ENCODE measurements at places on chromosomes 1 and 21.
A peak's percentile ranks its signal among the peaks of the same experiment; 100 is the strongest.

DNA sequence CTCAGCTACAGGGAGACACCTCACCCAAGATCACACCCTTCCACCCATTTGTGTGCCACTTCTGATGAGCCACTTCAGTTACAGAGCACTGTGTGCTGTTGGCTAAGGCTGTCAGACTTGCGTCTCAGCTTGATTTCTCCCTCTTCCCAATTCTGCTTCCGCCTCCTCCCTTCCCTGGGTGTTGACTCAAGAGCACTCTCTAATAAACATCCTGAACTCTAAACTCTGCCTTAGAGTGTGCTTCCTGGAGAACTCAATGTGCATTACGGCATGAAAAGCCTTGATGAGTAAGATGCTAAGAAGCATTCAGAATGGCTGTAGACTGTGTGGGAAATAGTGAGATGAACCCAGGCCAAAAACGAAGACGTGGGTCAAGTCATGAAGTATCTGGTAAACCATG, 54.9 kb upstream of the S1PR1 start:
- no peak for DNase-seq

DNA sequence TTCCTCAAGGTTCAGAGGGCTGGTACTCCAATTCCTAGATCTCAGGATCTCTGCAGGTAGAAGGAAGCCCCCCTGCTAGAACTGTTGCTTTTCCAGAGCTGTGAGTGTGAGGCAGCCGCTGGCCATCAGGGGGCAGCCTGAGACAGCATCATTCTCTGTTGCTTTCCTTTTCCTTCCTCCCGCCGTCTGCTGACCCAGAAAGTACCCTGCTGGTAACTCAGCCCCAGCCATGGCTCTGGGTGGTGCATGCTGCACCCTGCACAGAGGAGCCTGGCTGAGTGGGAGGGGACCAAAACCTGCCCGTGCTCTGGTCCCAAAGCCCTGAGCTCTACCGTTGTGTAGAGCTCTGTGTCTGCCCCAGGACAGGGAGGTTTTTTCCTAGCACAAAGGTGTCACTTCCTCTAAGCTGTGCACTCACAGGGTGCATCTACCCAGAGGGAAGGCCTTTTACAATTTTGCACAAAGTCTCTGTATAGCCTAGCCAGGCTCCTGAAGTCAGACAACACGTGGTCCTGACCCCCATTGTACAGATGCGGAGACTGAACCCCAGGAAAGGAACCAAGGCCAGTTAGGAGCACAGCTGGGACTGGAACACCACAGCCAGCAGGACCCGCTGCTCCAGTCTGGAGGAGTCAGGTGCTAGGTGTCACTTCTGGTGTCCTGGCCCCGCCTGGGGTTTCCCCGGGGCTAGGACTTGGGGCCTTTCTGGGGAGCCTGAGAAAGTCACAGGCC, 5.6 kb upstream of the FAM131C start:
- DNase-seq: peak; percentile 66

GRCh38 chr21:43012596-43012995, 38.2 kb downstream of the PKNOX1 start:
- DNase-seq: no peak

GRCh38 chr21:31521515-31521914, 138.0 kb upstream of the SOD1 start:
- DNase-seq: no peak

- no peak for DNase-seq
Observed at GRCh38 chr1:79090985-79091384, 84.5 kb upstream of the ADGRL4 start.

DNA sequence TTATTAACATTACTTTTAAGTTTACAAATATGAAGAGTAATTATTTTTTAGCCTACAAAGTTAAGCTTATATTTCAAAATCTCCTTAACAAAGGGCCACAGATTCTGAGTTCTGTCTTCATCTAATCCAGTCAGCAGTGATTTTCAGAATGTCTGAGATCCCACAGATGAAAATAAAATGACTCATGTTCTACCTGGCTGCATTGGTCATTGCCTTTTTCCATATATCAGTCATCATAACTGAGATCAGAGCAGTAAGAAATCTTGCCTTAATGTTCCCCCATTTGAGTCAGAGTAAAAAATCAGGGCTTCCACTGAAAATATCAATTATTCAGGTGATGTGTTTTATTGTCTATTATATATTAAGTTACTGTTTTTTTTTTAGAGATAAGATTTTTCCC, 416.1 kb downstream of the MRPL39 start:
- DNase-seq: no peak

DNA sequence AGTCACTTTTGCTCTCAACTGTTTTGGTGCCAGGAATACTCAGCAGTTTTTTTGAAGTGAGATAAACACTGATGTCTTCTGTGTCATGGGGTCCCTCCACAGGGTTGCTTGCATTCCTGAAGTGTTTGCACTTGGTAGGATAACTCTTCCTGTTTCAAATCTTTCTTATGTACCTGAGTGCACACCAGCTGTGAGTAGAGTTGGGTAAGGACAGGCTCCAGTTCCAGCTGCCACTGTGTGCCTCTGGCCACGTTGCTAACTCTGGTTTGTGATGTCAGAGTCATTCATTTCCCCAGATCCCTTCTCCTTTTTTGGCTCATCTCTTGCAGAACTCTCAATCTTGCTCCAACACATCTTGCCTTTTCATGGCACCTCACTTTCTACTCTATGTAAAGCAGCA, 356.3 kb upstream of the B3GALT2 start:
- peak; percentile 4 for DNase-seq

- DNase-seq: no peak
Observed at GRCh38 chr1:80448081-80448480, 1352.7 kb upstream of the ADGRL2 start.

DNA sequence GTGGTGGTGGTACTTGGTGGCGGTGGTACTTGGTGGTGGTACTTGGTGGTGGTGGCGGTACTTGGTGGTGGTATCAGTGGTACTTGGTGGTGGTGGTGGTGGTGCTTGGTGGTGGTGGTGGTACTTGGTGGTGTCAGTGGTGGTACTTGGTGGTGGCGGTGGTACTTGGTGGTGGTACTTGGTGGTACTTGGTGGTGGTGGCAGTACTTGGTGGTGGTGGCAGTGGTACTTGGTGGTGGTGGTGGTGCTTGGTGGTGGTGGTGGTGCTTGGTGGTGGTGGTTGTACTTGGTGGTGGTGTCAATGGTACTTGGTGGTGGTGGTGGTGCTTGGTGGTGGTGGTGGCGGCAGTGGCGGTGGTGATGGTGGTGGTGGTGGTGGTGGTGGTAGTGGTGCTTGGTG, 20.2 kb downstream of the COQ8A start:
- no peak for DNase-seq

GRCh38 chr1:222124602-222125001, 382.7 kb upstream of the DUSP10 start:
- no peak for DNase-seq

GRCh38 chr1:224730965-224731364, 114.8 kb downstream of the CNIH3 start:
- no peak for DNase-seq

DNA sequence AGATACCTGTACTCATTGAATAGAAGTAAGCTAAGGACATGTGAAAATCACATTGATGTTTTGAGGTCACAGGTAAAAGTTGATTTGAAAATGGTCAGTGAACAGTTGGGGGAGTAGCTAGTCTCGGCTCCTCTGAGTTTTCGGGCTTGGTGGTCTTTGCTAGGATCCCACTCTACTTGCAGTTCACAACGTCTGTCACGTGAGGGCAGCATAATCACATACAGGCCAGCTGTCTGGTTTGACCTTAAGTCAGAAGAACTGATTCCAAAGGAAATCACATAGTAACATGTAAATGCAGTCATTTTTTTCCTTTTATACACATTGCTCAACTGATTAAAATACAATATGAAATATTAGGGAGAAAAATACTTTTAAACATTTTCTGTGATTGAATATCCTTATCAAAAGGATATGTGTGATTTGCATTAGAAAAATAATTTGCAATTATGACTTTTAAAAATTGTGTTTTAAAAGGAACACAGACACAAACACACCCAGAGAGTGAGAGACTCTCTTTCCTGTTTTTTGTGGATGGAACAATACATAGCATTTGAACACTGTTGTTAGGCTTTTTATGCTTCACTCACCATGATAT, 21.8 kb upstream of the PDC start:
- peak; percentile 69 for DNase-seq

GRCh38 chr1:72366466-72366865, 84.1 kb upstream of the NEGR1 start:
- peak; percentile 90 for DNase-seq

- DNase-seq: no peak
Observed at GRCh38 chr1:15256584-15256983, 9.6 kb downstream of the FHAD1 start.

DNA sequence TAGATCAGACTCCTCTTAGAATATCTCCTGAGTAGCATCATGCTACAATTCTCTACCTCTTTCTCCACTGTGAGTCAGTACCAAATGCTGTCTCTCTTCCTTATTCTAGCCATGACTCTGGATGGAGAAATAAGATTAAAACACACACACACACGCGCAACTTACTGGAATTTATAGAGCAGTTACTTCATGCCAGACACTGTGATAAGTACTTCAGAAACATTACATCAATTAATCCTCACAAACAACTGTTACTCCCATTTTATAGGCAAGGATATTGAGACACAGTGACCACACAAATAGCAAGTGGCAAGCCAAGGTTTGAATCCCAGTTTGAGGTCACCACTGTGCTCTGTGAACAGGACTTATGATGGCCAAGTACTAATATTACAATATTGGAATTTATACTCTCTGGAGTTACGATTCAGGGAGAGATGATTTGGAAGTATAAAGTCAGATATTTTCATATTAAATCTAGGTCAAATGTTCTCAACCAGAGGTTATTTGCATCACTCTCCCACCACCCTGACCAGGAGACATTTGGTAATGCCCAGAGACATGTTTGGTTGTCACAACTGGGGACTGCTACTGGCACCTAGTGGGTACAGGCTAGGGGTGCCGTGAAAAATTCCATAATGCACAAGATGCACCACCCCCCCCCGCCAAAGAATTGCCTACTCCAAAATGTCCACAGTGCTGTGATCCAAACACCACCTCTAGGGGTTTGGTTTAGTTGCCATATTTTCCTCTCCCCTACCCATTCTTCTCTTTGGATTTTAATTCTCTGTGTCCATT, 221.6 kb downstream of the LTN1 start:
- no peak for DNase-seq

DNA sequence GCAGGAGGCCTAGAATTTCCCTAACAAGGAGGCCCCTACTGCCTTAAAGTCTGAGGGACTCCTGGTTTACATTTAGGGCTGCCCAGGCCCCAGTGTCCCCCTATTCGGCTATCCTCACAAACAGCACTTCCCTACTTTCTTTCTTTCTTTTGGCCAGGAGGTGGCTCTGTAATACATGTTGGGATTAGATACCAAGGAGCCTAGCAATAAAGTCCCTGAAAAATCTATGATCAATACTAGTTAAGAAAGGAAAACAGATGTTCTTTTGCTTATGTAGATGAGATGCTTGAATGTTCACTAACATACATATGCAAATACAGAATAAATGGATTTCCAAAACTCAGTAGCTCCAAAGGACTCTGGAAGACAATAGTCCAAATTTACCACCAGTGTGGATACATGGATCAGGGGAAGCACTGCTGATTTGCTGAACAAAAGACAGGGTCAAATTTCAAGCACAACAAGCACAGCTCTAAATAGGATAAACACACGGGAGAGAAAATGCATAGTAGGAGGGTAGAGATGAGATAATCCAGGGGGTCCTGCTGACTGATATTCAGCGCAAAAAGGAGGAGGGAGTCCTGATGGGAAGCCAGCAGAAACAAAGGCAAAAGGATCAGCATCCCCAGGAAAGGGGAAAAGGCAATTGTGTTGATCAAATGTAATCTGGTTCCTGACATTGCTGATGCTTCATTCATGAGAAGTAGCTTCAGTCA, 240.0 kb downstream of the NUF2 start:
- no peak for DNase-seq

DNA sequence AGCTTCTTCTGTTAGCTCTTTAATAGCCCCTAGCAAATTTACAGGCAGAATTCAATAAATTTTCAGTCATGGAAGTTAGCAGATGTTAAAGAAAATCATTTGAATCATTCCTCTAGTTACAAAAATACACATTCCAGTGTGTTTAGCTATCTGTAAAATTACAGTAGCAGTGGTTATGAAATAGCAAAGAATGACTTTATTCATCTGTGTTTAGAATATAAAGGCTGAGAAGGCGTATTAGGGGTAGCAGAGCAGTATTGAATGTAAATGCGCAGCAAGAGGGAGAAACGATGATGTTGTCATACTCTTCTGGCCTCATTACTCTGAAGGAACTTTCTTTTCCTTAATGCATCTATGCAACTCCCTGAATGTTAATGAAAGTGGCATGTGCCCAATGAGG, 106.2 kb upstream of the CYYR1 start:
- no peak for DNase-seq

- peak; percentile 86 for DNase-seq
Observed at GRCh38 chr1:203320591-203321272, 15.4 kb downstream of the BTG2 start.

GRCh38 chr1:22362626-22363402, 88.8 kb upstream of the ZBTB40 start:
- no peak for DNase-seq

DNA sequence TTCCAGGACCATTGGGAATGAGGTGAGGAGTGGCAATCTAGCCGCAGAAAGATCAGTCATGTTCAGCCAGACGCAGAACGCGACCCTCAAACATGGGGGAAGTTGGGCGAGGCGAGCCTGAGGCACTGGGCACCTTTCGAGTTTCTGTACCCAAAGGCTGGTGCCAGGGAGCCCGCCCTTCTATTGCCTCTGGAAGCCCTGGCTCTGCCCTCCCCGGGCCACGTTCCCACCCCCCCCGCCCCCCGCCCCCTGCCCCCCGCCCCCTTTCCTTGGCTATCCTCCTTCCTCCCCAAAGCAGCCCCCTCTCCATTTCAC, 2.2 kb upstream of the ZBTB7B start:
- no peak for DNase-seq

GRCh38 chr1:215772151-215772550, 205.0 kb downstream of the KCTD3 start:
- no peak for DNase-seq

DNA sequence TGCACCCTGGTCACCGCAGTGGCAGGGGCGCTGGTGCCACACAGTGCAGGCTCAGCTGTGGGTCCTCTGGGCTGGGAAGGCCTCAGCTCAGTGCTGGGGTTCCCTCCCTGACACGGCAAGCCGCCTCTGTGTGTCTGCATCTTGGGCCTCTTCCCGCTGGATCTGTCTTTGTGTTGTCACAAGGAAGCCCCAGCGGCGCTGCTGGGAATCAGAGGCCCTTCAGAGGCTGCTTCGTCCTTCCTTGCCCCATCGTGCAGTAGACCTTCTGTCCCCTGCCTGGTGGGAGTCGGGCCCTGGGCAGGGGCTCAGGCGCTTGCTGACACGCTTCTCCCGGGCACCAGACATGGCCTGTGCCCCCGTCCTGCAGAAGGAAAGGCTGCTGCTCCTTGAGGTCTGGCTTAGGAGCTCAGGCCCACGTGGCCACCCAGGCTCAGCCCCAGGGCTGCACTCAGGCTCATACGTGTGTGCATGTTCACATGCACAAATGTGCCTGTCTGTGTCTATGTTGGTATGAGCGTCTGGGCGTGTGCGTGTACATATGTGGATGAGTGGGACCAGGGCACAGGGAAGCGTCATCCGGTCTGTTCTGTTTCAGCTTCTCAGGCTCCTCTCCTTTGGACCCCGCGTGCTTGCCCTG, 24.3 kb upstream of the DIP2A start:
- DNase-seq: no peak

GRCh38 chr1:166840309-166841274, 1.3 kb downstream of the POGK start:
- peak; percentile 36 for DNase-seq

- DNase-seq: peak; percentile 49
Observed at GRCh38 chr1:229856009-229856650, 210.9 kb upstream of the GALNT2 start.

Measured in Kasumi-1 (cell line).